M059J (cell line): ENCODE measurements at places on chromosomes 13 and 19.
A peak's percentile ranks its signal among the peaks of the same experiment; 100 is the strongest.

- no peak for DNase-seq
Measured at GRCh38 chr13:102677122-102677521, 17.7 kb downstream of the METTL21C start.

GRCh38 chr13:31334994-31335557 lies 135.3 kb downstream of the B3GLCT start:
- DNase-seq = no peak

GRCh38 chr19:31066385-31066784 lies 282.9 kb downstream of the TSHZ3 start:
- peak; percentile 67 for DNase-seq

DNA sequence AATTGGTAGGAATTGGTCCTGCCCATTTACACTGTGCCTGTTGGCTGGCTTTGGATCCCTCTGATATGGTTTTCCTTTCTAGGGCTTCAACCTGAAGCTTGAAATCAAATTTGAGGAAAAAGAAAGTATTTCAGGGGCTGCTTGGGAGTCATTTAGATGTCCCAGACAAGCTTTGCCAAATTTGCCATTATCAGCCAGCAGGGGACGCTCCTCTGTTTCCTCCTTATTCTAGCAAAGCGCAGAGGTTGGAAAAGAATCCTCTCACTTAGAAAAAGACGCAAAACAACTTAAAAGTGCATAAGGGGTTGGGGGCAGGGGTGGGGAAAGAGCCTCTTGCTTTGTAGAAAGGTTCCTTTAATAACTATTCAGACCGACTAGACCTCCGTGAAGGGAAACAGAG lies 1211.1 kb upstream of the PCDH20 start:
- DNase-seq = peak; percentile 0

- no peak for DNase-seq
Measured at GRCh38 chr13:46592385-46592784, 39.4 kb downstream of the LRCH1 start.

GRCh38 chr13:28679628-28680027 lies 20.7 kb downstream of the POMP start:
- peak; percentile 26 for DNase-seq

DNA sequence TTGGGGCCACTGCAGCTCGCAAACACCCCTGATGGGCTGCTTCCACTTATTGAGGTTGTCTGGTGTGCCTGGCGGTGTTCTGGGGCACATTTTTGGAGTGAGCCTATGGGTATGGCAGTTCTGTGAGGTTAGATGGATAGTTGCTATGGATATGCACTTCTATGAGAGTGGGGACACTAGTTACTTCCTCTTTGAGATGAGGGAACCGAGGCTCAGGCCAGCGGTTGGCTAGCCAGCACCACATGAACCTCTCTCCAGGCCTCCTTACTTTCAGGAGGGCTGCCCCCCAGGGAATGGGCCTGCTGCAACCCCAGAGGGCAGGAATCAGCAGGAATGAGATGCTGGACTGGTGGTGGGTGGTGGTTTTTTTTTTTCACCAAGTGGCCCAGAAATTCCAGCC lies 13.5 kb upstream of the PRR19 start:
- DNase-seq = no peak
